Astrocyte of the cerebellum (primary cell): ENCODE measurements at places on chromosomes 3 and 15.

DNA sequence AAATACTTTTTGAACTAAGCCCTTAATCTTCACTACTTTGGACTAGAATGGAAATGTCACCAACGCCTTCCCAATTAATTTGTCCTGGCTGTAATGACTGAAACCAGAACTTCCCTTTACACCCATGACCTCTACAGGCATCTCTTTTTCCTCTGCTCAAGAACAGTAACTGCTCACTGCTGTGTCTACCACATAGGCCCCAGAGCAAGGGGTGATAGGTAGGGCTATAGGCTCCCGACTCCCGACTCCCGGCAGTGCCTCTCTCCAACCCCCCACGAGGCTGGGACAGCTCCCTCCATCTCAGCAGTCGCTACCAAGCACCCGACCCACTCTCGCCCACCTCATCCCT, 384 bp upstream of the LEKR1 start:
- no peak for DNase-seq

- DNase-seq, result no peak
Observed at GRCh38 chr3:54915976-54916375, 11.9 kb downstream of the LRTM1 start.

- no peak for DNase-seq
Observed at GRCh38 chr15:70524470-70524869, 238.9 kb downstream of the UACA start.

DNA sequence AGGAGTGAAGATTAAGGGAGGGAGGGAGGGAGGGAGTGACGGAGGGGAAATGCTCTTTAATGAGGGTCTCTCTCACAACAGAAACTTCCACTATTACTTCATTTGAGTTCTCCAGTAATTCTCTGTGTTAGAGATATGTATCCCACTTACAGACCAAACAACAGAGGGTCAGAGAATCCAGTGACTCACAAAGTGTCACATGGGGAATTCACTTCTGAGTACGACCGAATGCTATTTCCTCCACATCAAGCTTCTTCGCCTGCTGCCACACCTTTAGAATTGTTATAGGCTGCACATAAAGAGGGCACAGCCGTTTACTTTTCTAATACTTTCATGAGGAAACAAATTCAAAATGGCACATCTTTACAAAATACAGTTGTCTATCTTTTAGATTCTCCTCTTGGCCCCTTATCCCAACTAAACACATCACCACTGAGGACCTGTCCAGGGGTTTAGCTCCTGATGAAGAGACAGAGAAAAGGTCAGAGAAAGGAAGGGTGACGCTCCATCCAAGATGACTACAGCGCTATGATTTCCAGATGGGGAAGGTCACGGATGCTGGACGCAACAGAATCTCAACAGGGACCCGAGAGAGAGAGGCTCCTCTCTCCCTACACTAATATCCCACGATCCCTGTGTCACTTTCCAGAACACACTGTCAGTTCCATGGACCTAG, 119.0 kb downstream of the XXYLT1 start:
- no peak for DNase-seq

DNA sequence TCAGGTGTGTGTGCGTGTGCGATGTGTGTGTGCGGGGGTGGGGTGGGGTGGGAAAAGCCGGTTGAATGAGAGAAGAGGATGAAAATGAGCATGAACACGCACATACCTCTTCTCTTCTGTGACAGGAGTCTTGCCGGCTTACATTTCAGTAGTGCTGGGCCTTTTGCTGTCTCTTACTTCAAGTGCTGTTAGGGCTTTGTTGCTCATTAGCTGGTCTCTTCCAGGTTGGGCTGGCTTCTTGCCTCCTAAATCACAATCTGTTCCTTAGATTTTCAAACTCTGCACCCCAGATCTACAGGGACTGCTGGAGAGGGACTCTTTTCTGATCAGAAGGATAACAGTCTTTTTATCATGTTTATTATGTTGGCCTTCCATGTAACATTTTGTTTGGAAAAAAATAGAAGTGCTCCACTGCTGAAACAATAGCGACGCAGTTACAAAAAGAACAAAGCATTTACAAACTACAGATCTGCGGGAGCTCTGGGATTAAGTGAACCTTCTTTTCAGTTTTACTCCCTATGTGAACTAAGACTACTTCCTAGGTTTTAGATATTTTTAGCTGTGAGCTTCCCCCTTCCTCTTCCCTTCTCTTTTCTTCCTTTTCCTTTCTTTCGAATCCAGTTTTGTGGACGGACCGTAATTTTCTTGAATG, 48.5 kb downstream of the USP13 start:
- no peak for DNase-seq

DNA sequence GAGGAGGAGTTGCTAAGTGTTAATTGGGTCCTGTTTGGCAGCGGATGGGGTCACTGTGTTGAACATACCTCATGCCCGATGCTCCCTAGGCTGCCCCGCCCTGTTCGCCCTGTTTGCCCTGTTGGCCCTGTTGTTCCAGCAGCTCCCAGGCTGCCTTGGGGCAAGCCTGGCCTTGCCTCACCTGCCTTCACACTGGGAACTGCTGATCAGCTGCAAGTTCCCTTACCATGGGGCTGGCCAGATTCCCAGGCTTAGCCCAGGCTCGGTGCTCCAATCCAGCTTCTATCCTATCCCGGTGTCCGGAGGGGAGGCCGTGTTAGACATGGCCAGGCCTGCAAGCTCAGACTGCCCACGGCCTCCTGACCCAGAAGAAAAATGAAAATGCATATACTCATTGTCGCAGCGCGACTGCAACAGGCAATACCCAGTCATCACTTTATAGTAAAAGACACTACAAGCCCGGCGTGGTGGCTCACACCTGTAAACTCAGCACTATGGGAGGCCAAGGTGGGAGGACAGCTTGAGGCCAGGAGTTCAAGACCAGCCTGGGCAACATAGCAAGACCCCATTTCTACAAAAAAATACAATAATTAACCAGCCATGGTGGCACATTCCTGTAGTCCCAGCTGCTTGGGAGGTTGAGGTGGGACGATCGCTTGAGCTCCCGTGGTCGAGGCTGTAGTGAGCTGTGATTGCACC, 42.9 kb upstream of the ZNF710 start:
- DNase-seq, result no peak

DNA sequence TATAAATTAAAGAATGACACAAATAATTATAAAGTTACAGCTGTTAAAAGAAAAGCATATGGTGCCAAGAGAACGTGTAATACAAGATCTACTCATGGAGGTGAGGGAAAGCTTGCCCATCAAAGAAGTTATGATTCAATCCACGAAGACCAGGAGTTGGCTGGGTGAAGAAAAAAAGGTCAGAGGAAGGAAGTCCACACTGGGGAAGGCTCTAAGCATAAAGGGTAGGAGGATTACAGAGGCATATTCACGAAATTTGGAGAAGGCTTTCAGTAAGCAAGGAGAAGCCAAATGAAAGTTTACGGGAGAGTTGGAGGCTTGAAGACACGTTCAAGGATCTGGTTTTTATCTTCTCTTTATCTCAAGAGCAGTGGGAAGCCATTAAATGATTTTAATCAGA, 1.8 kb upstream of the TGFBR2 start:
- DNase-seq, result no peak

DNA sequence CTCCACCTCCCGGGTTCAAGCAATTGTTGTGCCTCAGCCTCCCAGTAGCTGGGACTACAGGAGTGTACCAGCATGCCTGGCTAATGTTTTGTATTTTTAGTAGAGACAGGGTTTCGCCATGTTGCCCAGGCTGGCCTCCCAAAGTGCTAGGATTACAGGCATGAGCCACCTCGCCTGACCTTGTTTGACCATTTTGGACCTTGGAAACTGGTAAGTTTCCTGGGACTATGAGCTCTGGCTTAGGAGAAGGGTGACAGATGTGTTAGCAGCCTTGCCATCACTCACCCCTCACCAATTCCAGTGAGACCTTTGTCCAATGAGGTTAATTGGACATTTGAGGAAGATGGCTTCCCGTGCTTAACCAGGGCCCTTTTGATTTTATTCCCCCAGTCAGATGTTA, 19.9 kb downstream of the DNASE1L3 start:
- DNase-seq, result no peak

DNA sequence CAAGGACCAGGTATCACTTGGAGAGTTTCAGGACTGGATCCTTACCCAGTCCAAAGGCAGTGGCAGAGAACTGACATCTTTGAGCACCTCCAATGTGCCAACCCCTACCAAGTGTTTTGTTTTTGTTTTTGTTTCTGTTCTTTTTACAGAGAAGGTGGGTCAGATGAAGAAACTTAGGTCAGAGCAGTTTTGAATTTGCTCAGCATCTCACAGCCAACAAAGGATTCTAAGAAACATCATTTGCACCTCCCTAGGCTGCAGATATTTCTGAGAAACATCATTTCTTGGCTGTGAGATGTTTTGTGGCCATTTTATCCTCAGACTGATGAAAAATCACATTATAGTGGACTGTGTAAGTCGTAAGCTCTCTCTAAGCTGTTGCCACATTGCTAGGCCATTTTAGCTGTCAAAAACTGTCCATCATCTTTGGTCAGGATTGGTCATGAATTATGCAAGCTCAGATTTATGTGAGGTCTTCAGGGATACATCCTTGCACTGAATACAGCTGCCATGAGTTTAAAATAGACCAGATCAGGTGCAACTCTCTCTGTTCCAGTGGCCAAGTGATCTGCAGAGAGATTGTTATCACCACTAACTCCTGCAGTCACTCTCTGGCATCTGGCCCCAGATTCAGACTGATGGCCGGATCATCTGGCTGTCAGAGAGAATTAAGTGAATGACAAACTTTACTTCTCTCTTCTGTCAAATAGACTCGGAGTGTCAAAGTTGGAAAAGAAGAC, 341.5 kb downstream of the EPHB1 start:
- DNase-seq, result no peak
